RPMI7951 (cell line): ENCODE measurements at places on chromosomes 11 and 22. TPM values are rescaled to one million over a fixed set of nuclear protein-coding genes. Genes with fewer than 3 reads are reported as not detected.

The PRR33 gene
- not detected in 2 replicates for total RNA-seq

The C11orf97 gene
- not detected in 2 replicates for total RNA-seq

The CBX7 gene
- 1.4 and 1.6 TPM in 2 replicates for total RNA-seq

The RASL10A gene
- 0.24 TPM in 1 of 2 replicates, not detected in the other for total RNA-seq

The NDUFA6 gene
- 96.1 and 105 TPM in 2 replicates for total RNA-seq

The CRYBB2 gene
- total RNA-seq, result not detected in 2 replicates

The KCNJ1 gene
- not detected in 2 replicates for total RNA-seq
